Sciatic nerve (tissue), 2 donors: ENCODE measurements at places on chromosomes 1 and 21.
A peak's percentile ranks its signal among the peaks of the same experiment; 100 is the strongest.

- DNase-seq: no peak
Observed at GRCh38 chr1:202007805-202008489, 2.4 kb upstream of the ELF3 start.

DNA sequence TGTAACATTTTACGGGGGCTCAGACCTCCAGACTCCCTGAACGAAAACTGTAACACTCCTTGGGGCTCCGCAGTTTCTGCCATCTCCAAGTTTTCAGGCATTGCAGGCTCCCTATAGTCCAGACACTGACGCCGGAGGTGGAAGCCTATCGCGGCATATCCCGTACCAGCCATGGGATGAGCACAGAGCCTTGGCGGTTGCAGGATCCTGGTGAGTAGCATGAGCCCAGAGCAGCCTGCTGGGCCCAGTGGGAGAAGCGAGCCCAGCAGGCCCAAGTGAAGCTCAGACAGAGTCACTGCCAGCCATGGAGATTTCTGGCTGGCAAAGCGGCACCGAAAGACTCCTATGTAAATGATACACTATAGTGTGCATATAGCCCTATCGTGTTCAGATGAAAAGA lies 446.8 kb downstream of the COL11A1 start:
- DNase-seq: no peak

- no peak for DNase-seq
Observed at GRCh38 chr1:92259350-92259749, 39.4 kb downstream of the GLMN start.

GRCh38 chr1:173122958-173123852 lies 72.5 kb upstream of the TNFSF18 start:
- peak; percentile 77 for DNase-seq

- no peak for DNase-seq
Observed at GRCh38 chr1:161427733-161428516, 60.2 kb upstream of the CFAP126 start.

DNA sequence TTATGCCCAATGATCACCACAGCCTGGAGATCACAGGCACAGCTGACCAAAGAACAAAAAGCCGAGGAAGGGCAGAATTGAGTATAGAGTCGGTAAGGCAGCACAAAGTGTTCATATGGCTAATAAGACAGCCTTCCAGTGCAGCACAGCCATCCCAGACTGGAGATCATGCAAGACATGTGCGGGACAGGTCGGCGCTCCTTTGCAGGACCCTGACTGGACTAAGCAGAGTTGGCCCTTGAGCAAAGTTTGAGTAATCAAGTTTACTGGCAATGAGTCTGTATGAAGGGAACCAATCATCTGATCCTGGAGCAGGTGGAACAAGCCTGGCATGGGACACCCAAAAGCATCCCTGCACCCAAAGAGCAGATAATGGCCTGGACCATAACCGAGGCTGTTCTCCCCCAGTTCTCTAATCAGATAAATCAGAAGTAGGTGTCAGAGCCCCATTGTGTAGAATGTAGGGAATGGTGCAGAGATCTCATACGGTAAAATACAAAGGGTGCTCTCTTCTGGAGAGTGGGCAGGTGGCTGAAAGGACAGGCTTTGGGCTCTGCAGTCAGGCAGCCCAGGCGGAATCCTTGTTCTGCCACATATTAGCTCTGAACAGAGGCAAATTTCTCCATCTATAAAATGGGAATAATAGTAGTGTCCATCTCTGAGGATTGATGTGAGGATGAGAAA lies 10.7 kb upstream of the DNASE2B start:
- DNase-seq: no peak

DNA sequence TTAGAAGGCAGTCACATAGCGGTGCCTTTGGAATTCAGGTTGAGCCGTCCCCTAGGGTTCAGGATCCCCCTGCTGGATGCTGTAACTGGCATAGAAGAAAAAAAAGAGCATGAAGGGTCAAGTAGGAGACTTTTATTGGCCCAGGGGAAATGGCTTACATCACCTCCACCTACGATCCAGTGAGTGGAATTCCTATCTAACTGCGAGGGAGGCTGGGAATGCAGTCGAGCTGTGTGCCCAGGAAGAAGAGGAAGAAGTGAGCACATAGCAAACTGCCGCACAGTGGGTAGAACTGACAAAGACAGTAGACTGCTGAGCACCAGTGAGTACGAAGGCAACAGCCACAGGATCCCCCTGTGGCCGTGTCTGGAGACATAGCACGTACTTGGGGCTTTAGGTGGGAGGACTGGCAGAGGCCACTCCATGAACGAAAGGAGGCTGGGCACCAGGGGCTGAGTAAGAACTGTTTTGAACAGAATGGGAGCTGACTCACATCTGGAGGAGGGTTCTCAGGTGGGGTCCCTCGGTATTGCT lies 79.2 kb downstream of the RNF220 start:
- DNase-seq: no peak

GRCh38 chr1:114318961-114319360 lies 165.3 kb upstream of the SYT6 start:
- no peak for DNase-seq

- DNase-seq: no peak
Observed at GRCh38 chr1:221449801-221450470, 292.0 kb downstream of the DUSP10 start.

DNA sequence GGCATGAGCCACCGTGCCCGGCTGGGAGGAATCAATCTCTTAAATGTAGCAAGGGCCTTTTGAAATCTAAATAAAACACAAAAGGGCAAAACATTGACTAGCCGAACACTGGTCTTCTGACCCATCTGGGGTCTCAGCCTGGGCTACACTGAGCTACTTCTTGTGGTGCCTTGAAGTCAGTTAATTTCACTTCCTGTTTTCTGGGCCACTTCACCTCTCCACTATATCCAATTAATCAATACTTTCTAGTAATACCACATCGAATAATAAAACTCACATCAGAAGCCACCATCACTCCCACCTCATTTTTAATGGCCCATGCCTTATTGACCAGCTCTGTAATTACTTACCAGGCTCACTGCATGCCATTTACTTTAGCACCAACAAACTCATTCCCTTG lies 138.0 kb upstream of the SAMSN1 start:
- DNase-seq: no peak
